RCC 7860 (cell line): ENCODE measurements at places on chromosomes 5 and 9.

- no peak for DNase-seq
These were observed 80.0 kb upstream of the JAK2 start for GRCh38 chr9:4905135-4905490.

GRCh38 chr9:92097997-92098482, 17.2 kb downstream of the SPTLC1 start:
- DNase-seq = no peak

GRCh38 chr5:157648275-157648990, 3.8 kb downstream of the SOX30 start:
- no peak for DNase-seq

DNA sequence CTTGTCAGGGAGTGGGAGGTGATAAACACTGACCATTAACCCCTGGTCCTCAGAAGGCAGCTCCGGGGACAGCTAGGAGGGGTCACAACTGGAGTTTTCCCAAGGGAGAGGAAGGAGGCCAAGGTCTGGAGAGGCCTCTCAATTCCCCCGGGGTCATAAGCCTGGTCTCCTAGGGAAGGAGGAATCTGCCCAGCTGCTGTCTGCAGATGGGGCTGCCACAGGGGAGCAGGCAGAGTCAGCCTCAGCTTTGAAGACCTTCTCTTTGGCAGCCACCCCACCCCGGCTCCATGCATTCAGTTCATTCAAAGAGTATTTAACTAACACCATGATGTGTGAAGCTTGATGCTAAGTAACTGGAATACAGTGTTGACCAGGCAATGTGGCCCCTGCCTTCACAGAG, 74.6 kb upstream of the HSPA9 start:
- DNase-seq = no peak

DNA sequence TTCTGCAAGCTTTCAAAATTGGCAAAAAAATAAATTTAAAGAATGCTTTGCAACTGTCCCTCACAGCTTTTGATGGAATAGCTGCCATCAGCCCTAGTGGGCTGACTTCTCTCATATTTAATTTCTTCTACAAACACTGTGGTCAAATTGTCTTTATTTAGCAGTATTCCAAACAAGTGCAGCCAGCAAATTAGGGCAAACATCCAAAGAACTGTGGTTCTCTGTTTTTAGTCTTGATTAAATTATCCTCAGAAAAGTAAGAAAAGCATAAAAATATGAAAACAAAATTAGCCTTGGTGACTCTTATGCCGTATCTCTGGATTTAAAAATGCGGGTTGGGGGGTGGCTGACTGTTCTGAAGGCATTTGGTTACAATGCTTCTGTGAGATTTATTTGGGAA, 95.8 kb upstream of the RETREG1 start:
- no peak for DNase-seq

- no peak for DNase-seq
These were observed 7.2 kb upstream of the LCN2 start for GRCh38 chr9:128142061-128142460.

GRCh38 chr5:93622240-93622885, 39.3 kb downstream of the NR2F1 start:
- DNase-seq = peak; percentile 51

DNA sequence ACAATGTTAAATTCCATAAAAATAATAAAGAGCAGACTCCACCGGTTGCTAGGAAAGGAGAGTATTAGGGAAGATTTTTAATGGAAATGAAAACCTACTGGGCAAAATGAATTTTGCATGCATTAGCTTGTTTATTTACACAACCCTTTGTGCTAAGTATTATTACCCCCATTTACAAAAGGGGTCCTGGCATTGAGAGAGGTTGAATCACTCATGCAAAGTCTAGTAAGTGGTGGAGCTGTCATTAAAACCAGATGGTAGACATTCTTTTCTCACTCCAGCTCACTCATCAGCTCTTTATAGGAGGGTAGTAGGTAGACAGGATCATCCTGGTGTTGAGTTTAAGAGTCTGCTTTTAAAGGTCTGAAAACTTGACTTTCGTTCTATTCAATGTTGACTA, 395.1 kb downstream of the PLK2 start:
- DNase-seq = no peak

DNA sequence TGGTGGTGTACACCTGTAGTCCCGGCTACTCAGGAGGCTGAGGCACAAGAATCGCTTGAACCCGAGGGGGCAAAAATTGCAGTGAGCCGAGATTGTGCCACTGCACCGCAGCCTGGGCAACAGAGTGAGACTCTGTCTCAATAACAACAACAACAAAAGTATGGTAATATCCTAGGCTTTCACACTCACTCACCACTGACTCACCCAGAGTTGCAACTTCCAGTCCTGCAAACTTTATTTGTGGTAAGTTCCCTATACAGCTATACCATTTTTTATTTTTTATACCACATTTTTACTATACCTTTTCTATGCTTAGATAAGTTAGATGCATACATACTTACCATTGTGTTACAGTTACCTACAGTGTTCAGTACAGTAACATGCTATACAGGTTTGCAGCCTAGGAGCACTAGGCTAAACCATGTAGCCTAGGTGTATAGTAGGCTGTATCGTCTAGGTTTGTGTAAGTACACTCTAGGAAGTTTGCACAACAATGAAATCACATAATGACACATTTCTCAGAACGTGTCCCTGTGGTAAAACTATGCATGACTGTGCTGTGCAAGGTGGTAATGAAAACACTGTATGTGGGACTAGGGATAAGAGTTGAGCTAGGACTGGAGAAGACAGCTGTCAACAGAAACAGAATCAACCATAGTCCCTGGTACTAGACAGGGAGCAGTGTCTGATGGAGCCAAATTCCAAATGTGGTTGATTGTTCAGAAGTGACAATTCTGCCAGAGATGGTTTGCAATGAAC, 109.5 kb upstream of the RAD23B start:
- no peak for DNase-seq

- DNase-seq = no peak
These were observed 268.6 kb upstream of the DAPK1 start for GRCh38 chr9:87229108-87229507.

GRCh38 chr5:86461169-86461956, 156.4 kb upstream of the COX7C start:
- peak; percentile 9 for DNase-seq

GRCh38 chr5:17213938-17214337, 3.5 kb upstream of the BASP1 start:
- no peak for DNase-seq

DNA sequence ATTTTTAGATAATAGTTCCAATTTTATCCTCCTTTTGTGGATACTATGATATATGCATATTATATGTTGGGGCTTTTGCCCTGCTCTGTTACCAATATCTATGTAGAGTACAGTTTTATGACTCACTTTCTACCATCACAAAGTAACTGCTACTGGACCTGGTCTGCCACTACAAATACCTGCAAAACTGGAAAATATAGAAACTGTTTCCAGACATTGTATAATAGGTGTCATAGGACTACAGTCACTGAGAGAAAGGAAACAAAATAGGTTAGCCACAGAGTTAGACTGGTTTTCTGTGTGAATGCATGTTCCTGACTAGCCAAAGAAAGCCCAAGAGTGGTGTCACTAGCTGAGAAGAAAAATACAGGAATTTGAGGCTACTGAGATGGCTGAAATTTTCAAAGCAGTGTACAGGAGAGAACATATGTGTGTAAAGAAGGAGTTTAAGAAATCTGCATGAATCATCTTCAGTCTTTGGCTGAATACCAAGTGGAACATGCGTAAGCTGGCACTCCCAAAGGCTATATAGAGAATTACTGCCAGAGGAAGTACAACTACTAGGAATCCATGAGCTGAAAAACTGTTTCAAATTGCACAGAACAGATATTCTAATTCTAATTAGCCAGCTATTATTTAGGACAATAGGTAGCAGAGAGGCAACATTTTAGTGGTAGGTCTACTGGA, 29.0 kb upstream of the FAM174A start:
- peak; percentile 5 for DNase-seq

GRCh38 chr9:38215465-38215864, 146.4 kb upstream of the SHB start:
- DNase-seq = no peak

DNA sequence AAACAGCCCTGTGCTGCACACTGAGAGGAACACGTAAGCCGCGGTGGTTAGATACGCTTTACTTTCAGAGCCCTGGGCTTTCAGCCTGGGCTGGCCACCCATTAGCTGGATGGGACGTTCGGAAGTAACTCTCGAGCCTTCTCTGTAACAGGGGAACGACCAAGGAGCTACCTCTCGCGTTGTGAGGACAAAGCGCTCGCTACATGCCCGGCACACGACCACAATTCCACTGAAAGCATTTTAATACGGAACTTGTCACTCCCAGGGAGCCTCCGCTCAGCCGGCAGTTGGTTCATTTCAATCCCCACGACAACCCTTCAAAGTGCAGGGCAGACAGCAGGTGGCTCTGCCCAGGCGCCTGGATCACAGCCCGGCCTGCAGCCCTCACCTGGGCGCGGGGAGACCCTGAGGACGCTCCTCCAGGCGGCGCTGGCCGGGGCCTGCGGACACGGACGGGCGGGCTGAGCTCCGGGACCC, 368 bp downstream of the SURF1 start:
- DNase-seq = no peak

DNA sequence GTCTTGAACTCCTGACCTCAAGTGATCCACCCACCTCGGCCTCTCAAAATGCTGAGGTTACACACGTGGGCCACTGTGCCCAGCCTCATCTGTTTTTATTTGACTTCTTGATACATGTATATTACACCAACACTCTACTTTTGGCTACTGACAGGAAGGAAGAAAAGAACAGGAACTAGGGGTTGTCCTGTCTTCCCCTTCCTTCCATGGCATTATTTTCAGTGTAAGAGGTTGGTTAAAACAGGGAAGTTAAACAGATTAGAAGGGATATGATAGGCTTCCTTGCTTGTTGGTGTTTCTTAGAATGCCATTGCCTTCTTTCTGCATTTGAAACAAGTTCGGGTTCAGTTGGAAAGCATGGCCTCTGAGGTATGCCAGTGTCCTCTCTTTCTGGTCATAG, 312.8 kb downstream of the NDUFS4 start:
- no peak for DNase-seq

DNA sequence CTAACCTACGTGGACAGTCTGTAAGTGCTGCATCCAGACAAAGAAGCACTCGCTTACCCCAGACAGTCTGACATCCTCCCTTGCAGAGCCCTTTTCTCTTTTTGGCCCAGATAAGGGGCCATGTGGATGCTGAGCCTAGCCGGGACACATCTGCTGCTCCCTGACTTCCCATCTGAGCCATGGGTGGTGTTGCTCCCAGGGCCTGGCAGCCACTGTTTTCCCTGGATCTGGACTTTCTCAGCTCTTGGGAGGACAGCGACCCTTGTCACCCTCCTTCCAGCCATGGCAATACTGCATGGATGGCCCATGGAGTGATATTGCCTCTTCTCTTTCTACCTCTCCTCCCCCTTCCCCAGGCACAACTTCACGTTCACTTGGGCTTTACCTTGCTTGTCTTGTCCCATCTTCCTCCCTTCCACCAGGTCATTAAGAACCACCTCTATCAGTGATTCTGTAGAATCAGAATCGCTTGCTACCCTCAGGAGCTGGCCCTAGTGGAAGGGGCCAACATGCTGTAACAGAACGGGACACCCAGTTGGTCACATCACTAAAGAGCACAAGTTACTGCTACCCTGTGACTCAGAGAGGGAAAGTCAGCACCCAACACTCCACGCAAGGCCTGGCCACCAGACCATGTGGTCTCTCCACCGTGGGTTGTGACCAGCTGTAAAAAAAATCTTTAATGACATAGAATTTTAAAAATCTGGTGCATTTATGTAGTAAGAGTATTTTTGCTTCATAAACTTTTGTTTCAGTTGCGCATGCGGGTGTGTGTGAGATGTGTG, 4.4 kb downstream of the NEURL1B start:
- no peak for DNase-seq

GRCh38 chr5:135761746-135762145, 72.7 kb upstream of the SLC25A48 start:
- no peak for DNase-seq

GRCh38 chr9:124191691-124192395, 65.9 kb upstream of the NEK6 start:
- DNase-seq = no peak

- DNase-seq = peak; percentile 80
These were observed at the start of gene RIGI for GRCh38 chr9:32526041-32526706. Gene RIGI, minus strand, starts transcription at chr9:32526196. Its CDS starts 30 bp downstream, at chr9:32526166.

DNA sequence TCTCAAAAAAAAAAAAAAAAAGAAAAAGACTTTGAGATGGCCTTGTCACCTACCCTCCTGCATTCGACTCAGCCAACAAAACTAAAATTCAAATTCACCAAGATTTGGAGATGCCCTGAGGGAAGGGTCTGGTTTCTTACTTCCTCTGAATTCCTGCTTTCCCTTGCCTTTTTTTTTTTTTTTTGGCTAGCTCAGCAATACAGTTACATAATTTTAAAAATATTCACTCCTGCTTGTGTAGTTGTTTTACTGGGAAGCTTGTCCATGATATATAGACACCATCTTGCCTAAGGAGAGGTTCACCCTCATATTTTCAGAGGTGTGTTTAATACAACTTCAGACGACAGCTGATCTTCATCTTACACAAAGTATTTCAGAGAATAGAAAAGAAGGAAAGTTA, 21.3 kb upstream of the SERINC5 start:
- DNase-seq = no peak

DNA sequence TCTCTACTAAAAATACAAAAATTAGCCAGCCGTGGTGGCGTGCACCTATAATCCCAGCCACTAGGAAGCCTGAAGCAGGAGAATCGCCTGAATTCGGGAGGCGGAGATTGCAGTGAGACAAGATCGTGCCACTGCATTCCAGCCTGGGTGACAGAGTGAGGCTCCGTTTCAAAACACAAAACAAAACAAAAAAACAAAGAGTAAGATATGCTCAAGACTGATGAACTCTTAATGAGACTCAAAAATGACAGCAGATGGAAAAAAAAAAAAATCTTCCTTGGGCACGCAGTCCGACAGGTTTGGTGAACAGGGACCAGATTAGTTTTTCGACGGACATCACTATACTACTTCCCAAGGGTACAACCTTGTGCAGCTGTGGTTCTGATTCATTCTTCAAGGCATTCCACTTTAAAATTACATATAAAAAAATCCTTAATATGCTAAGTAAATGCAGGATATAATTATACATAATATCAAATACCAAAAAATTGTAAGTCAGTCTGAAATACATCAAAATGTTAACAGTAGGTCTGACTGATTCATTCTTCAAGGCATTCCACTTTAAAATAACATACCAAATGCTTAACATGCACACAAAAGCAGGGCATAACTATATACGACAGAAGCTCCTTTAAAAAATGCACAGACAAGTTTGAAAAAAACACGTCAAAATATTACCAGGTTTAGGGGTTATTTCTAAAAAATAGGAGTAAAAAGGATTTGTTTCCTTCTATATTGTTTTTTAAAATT, 12.3 kb downstream of the PSIP1 start:
- no peak for DNase-seq

DNA sequence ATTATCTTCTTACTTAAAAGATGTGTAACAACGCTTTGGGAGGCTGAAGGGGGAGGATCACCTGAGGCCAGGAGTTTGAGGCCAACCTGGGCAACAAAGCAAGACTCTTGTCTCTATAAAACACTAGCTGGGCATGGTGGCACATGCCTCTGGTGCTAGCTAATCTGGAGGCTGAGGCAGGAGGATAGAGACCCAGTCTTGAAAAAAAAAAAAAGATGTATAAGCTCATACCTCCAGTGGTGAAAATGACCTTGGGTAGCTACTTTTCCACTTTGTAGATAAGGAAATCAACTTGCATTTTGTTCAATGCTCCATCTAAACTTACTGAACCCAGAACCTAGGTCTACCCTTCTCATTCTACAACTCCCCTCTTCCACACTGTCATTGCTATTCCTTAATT, 16.6 kb downstream of the ARRDC3 start:
- no peak for DNase-seq
